ENCODE measurements at places on chromosomes 13 and 19. TPM values are rescaled to one million over a fixed set of nuclear protein-coding genes. Genes with fewer than 3 reads are reported as not detected.

Gene PSG1
- not detected for total RNA-seq

Gene ZNF100
- 29.0 TPM for total RNA-seq

Gene CEACAM3
- not detected for total RNA-seq

DNA sequence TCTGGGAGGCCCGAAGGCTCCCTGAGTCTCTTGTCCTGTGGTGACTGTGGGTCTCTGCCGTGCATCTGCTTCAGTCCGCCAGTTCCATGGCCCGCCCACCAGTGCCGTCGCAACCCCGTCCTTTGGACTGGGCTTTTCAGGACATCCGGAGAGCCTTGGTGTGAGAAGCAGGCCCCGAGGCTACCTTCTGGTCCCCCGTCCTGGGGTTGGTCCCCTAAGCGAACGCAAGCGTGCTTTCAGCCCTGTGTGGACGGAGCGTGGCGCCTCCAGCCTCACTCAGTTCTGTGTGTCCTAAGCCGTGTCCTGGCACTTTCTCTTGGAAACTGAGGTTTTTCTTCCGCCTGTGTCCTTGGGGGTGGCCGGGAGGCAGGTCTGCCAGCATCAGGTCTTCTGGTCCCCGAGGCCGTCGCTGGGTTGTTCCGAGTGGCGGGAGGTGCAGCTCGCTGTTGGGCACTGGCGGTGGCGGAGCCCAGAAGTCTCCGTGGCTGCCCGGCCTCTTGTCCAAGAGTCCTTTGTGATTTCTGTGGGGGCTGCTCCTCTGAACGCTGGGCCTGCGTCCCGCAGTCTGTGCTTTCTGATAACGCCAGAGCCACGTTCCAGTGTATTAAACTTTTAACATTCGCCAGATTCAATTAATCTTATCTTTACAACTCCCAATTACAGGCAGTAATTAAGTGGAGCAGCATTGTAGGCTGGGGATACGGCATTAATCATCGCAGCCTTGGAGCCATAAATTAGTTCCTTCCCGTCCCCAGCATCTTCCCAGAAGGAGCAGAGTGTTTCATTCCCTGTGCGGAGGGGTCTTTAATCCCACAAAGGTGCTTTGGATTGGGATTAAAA is 99.5 kb downstream of the KDM4B start:
- DNase-seq, result no peak

DNA sequence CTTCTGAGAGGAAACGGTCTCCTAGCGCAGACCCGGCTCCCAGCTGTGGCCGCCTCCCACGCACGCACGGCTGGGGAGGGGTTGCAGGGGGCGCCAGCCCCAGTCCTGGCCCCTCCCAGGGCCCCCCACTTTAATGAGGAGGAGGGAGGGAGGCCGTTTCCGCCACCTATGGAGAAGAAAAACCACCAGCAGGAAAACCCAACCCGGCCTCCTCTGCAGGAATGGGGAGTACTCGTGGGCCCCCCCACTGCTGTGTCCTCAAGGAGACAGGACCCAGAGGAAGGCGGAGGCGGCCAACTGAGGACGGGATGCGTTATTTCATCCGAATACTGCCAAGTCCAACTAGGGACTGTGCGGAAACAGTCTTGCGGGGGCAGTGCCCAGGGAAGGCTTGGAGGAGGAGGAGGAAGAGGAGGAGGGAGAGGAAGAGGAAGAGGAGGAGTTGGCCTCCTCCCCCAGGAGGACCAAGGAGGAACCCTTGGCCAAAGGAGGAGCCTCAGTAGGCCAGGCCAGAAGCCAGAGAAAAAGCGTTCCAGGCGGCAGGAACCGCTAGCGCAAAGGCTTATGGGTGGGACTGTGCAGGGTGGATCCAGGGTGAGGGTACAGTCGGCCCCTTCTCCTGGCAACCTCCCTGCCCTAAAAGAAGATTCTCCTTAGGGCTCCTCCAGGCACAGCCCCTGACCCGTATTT is 3.9 kb upstream of the SSBP4 start:
- DNase-seq, result no peak
